ENCODE measurements at places on chromosomes 5 and 9. TPM values are rescaled to one million over a fixed set of nuclear protein-coding genes. Genes with fewer than 3 reads are reported as not detected.

GRCh38 chr9:4799033-4799430 lies 6.3 kb downstream of the RCL1 start:
- DNase-seq, result no peak

DNA sequence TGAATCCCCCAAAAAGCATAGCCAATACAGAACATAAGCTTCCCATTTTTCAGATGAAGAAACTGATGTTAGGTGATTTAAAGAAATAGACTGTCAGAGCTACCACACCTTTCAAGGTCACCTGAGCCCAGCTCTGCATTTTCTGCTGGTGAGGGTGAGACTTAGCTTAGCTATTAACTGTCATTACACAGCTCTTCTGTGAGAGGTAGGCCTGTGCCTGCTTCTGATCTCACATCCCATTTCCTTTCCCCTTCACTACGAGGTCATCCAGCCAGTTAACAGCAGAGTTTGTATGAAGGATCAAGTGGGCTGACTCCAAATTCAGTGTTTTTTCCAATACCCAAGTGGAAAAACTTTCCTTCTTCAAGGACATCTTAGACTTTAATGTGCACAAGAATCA lies 528.6 kb upstream of the CLINT1 start:
- no peak for DNase-seq

- DNase-seq, result no peak
Observed at GRCh38 chr5:126542441-126542840, 52.6 kb downstream of the ALDH7A1 start.

GRCh38 chr9:69044240-69045219 lies 9.0 kb downstream of the FXN start:
- DNase-seq, result peak; percentile 18

CCDC152 gene
- 7.2 TPM for total RNA-seq

Measured in Daoy (cell line).